ENCODE measurements at places on chromosomes 2 and 18.

GRCh38 chr18:9987345-9987744 is 73.5 kb downstream of the VAPA start:
- no peak for DNase-seq

DNA sequence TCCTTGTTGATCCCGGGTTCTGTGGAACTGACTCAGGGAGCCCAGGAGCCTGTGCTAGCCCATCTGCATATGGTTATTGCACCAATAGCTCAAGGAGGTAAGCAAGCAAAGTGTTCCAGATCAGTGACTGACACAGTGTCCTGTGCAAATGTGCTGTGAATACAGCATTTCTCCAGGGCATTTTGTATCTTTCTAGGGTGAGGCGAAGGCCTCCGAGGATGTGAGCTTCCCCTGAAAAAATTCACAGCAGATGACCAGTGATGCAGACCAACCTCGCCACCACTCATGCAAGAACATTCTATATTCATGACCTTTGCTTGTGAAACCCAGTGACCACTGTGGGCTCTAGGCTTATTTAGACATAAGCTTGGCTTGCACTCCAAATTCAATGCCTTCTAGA is 15.2 kb upstream of the NT5DC4 start:
- no peak for DNase-seq

DNA sequence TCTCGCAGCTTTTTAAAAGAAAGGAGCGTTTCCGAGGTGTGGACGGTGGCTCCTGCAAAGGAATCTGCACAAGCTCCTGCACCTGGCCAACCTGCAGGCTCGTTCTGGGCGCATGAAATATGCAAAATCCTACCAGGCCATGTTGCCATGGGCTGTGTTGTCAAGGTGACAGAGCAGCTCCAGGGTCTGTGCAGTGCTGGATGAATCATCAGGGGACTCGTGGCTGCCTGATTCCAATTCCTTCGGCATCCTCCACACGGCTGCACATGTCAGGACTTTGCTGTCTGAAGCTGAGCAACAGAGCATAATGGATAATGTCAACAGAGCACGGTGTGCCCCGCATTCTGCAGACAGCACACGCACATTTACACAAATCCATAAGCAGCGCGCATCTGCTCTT is 120.5 kb downstream of the EIPR1 start:
- peak; percentile 12 for DNase-seq

DNA sequence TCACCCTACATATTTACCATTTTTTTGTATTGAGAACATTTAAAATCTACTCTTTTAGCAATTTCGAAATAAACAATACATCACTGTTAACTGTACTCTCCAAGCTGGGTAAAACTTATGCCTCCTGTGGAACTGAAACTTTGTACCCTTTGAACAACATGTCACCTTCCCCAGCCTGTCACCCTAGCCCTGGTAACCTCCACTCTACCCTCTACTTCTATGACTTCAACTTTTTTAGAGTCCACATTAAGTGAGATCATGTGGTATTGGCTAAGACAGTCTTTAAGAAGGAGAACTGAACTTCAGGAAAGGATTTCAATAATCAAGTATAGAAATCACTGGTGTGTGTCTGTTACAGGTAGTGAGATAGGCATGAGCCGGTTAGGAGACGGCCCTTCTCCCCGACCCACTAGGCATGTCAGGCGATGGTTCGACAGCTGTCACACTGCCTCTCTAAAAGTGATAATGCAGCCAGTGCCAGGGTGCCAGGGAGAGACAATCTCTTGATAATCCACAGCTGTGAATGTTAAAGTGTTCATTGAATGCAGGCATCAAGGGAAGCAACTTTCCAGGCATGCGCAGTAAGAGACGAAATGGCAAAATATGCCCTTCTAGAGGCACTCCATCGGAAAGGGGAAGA is 74.6 kb upstream of the RNF152 start:
- no peak for DNase-seq

GRCh38 chr18:63000839-63001238 is 285.5 kb downstream of the PHLPP1 start:
- no peak for DNase-seq

DNA sequence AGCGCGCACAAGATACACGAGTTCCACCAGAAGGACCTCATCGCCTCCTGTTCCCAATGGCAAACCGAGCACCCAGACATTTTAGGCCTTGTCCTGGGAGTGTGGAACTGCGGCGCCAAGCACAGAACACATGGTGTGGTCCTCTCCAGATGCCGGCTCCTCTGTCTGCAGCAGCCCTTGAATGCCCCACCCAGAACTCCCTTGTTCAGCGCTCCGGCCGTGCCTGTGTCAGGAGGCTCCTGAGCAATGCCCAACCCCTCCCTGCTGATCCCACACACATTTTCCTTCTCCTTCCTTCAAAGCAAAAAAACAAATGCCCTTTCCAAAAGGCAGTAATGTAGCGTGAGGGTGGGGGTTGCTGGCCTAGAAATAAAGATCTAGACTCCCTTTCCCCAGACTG is 89.8 kb downstream of the GFPT1 start:
- no peak for DNase-seq

GRCh38 chr2:164511738-164512137 is 109.5 kb downstream of the GRB14 start:
- no peak for DNase-seq

- DNase-seq, result no peak
Measured at GRCh38 chr2:240736281-240737250, 44.9 kb downstream of the AQP12A start.

DNA sequence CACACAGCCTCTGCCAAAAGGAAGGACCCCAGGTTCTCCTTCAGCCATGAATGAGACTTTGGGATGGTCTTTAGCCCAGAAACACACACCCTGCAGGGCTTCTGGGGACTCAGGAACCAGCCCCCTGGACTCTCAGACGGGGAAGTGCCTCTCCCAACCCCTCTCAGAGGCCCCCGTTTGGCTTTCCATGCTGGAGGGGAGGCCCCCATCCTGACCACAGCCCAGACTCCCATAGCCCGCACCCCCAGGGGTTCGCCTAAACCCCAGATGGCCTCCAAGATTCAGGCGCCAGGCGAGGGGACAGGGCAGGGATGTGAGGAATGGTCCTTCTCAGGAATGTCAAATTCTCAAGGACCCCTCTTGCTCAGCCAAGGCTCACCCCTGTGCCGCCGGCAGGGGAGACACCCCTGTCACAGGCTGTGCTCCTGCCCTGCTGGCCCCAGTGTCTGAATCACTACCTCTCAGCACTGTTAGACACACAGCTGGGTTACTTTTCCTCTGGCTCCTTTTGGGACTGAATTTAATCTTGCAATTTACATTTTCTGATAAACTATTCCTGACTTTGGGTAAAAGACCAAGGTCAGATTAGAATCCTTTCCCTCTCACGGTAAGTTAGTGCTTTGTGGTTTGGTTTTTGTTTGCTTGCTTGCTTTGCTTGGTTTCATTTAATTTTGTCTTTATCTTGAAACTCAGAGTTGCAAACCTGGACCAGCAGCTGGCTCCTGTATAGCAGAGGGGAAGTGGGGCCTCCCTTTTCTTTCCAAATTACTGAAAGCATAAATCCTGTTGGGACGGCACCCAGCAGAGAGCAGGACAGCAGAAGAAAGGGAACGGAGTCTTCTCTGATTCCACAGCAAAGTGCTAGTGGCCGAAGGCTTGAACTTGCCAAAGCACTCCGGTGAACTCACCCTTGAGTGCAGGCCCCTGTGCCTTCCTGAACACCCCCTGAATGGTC is 198.9 kb upstream of the RAB6C start:
- peak; percentile 30 for DNase-seq

DNA sequence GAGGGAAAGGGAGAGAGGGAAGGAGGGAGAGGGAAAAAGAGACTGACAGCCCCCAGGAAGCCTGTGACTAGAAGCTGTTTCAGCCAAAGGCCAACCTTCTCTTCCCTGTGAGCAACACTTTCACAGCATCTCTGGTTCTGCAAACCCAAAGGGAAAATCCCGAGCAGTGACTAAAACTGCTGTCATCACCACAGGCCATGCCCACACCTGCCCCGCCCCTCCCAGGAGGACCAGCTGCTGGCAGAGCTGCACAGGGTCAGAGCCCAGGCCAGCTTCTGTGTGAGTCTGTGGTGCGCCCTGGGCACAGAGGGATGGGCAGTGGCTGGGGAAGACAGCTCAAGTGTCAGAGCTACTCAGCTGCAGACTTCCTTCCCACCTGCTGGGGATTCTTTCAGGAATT is 64.9 kb upstream of the OTOS start:
- DNase-seq, result peak; percentile 79

- DNase-seq, result no peak
Measured at GRCh38 chr2:54601339-54601738, 122.1 kb upstream of the EML6 start.

DNA sequence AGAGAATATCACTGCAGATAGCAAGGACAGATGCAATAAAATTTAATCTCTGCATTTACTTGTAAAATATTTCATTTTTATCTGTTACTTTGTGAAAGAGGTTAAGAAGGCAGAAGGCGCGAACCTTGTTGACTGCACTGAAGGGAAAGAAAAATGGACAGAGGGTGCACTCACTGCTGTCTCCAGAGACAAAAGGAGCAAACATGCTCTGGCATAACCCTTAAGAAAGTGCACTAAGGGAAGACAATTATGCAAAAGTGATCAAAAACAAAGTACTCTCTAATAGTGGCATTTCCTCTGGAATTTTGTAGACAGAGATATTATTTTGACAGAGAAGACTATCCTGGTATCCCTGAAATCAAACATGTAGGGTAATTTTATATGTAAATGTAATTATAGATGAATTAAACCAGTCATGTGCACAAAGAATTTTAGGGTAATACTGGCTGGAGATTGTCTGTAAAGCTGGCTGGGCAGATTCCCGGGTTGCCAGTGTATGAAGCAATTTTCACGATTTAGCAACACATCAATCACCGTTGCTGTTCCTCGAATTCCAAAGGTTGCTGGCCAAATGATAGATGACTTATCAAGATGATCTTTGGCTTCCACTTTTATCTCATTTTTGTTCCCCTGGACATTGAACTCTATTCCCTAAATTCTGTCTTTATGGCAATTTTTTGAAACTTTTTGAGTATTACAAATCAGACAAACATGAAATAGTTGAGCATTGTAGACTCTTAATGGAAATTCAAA is 1176.9 kb downstream of the SUCLG1 start:
- DNase-seq, result no peak

Data from tongue (tissue), 3 donors.